ENCODE measurements at places on chromosomes 4 and X.

GRCh38 chr4:3285558-3286334, 7.1 kb upstream of the RGS12 start:
- no peak for DNase-seq

GRCh38 chr4:7361280-7361895, 73.3 kb downstream of the PSAPL1 start:
- no peak for DNase-seq

DNA sequence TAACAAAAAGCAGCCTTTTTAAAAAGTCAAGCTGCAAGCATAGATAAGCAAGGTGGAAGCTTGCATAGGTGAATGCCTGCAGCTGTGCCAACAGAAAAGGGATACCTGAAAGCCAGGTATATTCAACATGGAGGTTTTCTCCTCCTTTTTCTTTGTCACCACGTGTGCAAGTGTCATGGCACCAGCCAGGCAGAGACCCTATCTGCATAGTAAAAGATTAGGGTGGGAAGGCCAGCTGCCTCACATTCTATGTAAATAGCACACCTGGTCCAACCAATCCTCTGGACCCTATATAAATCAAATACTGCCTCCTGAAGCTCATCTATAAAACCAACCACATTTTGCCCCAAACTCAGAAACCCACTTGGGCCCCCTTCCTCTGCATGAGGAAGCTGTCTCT, 28.0 kb upstream of the PLK4 start:
- no peak for DNase-seq

DNA sequence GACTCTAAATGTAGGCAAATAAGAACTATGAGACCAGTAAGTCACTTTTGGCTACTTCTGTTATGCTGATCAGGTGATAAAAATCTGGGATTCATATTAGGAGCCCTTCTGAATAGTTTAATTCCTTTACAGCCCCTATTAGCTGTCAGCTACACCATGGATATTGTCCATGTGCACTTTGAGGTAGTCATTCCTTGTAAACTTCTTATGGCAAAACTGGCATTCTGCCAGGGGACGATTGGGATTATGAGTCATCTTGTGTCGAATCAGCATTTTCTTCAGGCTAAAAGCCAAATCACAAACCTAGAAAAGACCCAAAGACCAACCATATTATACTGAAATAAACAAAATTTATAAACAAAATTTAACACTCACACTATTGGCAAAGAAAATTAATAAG, 227.6 kb downstream of the PRDM5 start:
- DNase-seq: peak; percentile 89

GRCh38 chr4:79249881-79250503, 75.9 kb downstream of the NAA11 start:
- no peak for DNase-seq
